Mesenteric fat pad (tissue), 1 donor: ENCODE measurements at places on chromosomes 11 and 22. TPM values are rescaled to one million over a fixed set of nuclear protein-coding genes. Genes with fewer than 3 reads are reported as not detected.

ZNF280B gene
- 1.1 TPM for total RNA-seq

GRCh38 chr22:49243965-49244364, 583.7 kb downstream of the BRD1 start:
- peak; percentile 75 for DNase-seq

- DNase-seq = no peak
Measured at GRCh38 chr11:95512177-95512576, 277.4 kb downstream of the FAM76B start.

DNA sequence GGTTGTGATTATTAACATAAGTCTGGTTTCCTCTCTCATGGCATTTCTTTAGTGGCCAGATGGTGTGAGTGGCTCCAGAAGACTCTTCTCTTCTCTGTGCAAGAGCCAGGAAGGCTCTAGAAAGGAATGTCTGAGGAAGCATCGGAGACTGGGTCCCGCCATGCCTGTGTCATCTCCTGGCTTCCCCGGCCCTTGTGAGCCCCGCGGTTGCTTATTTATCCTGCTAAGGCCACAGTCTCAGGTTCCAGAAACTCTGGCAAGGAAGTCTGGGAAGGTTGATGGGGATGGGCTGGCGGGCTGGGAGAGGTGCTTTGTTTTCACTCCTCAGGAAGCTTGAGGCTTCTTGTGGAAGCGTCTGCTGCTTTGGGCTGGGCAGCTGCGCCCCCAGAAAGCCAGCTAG, 18.9 kb downstream of the BCR start:
- DNase-seq = no peak

CPT1B gene
- total RNA-seq = 10.4 TPM

TYMP gene
- total RNA-seq = 165 TPM

GRCh38 chr11:113392236-113392921, 4.8 kb downstream of the ANKK1 start:
- no peak for DNase-seq

TBX10 gene
- total RNA-seq = not detected

TNRC6B gene
- total RNA-seq = 37.4 TPM

- no peak for DNase-seq
Measured at GRCh38 chr11:85749287-85749834, 61.6 kb downstream of the SYTL2 start.

GRCh38 chr11:8729837-8730696, 47.5 kb downstream of the RPL27A start:
- DNase-seq = no peak

DNA sequence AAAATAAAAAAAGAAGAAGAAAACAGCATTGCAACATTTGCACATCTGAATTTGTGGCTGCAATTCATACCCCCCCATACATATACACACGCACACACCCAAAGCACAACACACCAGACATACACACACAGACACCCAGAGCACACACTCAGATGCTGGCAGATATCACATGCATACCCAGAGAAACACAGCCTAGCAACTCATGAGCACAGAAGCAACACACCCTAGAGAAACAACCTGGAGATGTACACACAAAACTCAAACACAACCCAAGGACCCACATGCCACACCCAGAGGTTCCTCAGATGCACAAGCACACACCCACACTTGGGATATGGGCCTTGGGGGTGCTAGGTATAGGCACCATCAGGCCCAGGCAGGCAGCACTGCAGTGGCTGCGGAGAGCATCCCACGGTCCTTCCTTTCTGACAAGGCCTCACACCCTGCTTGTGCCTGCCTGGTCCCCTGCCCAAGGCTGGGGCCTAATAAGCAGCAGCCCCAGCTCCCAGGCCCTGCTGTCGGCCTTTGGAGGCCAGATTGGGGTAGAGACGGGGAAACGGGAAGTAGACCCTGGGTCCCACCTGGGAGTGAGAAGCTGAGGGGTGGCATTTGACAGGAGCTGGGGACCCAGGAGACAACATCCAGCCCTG, 3.1 kb downstream of the CST6 start:
- no peak for DNase-seq

DNA sequence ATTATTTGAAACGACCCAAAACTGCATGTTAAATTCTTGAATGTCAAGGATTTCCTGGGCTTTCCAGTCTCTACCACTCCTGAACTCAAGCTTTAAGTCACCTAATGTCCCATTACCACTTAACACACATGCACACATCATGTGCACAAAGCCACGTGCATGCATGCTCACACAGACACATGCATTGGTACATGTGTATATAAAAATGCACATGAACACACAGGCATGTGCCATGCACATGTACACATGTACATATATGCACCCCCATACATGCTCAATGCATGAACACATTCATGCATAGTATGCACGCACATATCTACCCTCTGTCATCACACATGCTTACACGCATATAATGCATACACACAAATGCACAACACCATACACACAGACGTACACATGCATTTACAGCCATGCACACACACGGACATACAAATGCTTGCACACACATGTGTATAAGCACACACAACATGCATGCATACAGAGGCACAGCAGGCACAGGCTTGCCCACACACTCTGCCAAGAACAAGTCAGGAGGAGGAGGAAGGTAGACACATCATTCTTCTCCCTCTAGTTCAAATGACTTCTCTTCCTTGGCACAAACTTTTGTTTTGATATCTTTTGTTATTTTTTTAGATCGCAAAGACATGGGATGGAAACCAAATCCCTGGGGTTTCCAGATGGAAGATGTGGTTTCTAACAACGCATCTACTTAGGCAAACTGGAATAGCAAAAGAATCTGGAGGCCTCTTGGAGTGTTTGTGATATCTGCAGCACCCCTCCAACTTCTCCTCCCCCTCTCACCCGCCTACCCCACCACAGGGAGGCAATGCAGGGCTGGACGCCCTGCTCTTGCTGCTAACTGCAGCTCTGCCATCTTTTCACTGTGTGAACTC, 24.6 kb downstream of the RASD2 start:
- no peak for DNase-seq

SLC37A4 gene
- total RNA-seq = 10.2 TPM

DEPDC7 gene
- 0.74 TPM for total RNA-seq

CASP5 gene
- total RNA-seq = 0.29 TPM

- no peak for DNase-seq
Measured at GRCh38 chr11:17219016-17219415, 11.2 kb upstream of the PIK3C2A start.

- no peak for DNase-seq
Measured at GRCh38 chr22:43230971-43231723, 44.2 kb upstream of the TTLL12 start.

RNH1 gene
- 231 TPM for total RNA-seq

GRCh38 chr22:19057999-19058491, 64.2 kb downstream of the DGCR2 start:
- peak; percentile 73 for DNase-seq

GRCh38 chr11:60118338-60118737, 29.9 kb downstream of the MS4A2 start:
- no peak for DNase-seq

GRCh38 chr11:117145393-117145761, 1.3 kb downstream of the PAFAH1B2 start:
- no peak for DNase-seq
